ENCODE measurements at places on chromosomes 3 and 15.

- peak; percentile 98 for DNase-seq
Measured at GRCh38 chr15:52295421-52296001, at the start of gene MYO5C. TSS of gene MYO5C (minus strand) at chr15:52295804. CDS start at chr15:52295636, 168 bp downstream.

GRCh38 chr3:18044191-18044590 is 301.8 kb upstream of the TBC1D5 start:
- no peak for DNase-seq

- DNase-seq: no peak
Measured at GRCh38 chr3:48414376-48415250, 15.3 kb downstream of the PLXNB1 start.

DNA sequence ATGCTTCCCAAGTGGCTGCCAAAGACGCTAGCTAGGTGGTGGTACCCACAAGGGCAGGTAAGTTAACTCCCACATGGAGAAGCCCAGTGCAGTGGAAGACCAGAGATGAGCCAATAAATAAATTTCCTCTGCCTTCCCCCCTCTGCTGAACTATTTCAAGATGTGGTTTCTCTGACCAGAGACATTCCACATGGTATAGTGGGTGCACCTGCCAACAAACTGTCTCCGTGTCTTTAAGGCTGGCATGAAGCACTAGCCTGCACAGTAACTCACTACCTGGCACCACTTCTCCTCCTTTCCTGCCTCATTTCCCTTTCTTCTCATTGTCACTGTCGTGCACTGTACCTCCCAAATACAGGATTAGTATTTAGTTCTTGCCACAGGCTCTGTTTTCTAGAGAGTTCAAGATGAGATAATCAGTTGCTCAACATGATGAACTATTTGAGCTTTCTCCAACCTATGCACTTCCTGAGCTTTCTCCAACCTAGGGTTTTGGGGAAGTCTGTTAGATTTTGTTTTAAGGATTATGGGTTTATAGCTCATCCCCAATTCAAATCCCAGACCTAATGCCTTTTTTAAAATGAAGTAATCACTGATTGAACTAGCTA is 8.4 kb upstream of the CRTAP start:
- DNase-seq: no peak

GRCh38 chr15:57554812-57555179 is 36.9 kb upstream of the MYZAP start:
- no peak for DNase-seq

DNA sequence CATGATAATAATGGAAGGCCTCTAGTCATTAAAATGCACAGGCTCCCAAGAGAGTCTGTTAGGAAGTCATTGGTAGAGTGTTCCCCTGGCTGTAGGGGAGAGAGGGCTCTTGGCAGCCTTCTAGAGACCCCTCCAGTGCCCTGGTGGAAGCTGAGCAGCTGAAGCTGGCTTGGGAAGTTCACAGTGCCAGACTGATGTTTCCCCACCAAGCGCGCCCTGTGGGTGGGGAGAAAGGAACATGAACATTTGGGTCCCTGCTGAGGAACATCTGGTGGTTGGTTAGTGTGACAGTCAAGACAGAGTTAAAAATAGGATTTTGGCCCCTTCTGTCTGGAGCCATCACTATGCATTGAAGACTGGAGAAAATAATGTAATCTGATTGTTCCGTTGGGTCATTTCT is 37.1 kb upstream of the RGMA start:
- DNase-seq: no peak

- no peak for DNase-seq
Measured at GRCh38 chr3:74332165-74332564, 282.3 kb downstream of the CNTN3 start.

- no peak for DNase-seq
Measured at GRCh38 chr3:119662604-119663373, 2.4 kb upstream of the POPDC2 start.

GRCh38 chr15:41928637-41929620 is 35.1 kb upstream of the SPTBN5 start:
- no peak for DNase-seq

- DNase-seq: no peak
Measured at GRCh38 chr3:33167284-33167683, 51.3 kb downstream of the SUSD5 start.

DNA sequence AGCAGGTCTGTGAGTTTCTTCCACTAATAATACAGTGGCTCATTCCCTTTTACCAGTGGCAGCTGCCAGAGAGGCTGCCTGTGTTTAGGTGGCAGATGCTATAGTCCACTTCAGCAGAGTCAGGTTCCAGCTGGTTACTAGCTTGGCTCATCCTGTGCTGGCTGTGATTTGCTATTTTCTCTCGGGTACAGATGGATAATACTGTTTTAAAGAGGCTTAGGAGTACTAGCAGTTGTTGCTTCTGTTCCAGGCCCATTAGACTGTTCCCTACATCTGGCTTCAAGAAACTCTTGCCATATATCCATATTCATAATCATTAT is 41.0 kb downstream of the ZNF609 start:
- no peak for DNase-seq

DNA sequence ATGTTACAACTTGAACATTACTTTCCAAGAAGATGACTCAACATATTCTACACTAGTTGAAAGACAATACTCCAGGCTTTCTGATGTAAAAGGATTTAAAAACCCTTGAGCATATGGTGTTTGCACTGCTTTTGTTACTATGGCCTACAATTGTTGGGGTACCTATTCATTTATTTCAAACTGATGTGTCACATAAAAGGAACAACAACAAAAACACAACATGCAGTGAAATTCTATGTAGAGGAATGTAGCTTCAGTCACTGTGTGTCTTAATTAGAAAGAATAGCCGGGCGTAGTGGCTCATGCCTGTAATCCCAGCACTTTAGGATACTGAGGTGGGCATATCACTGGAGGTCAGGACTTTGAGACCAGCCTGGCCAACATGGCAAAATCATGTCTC is 1.6 kb downstream of the SPATA16 start:
- no peak for DNase-seq

GRCh38 chr3:141412087-141412935 is 44.0 kb downstream of the ZBTB38 start:
- DNase-seq: peak; percentile 84

GRCh38 chr15:91922646-91923547 is 69.4 kb downstream of the SLCO3A1 start:
- DNase-seq: no peak

DNA sequence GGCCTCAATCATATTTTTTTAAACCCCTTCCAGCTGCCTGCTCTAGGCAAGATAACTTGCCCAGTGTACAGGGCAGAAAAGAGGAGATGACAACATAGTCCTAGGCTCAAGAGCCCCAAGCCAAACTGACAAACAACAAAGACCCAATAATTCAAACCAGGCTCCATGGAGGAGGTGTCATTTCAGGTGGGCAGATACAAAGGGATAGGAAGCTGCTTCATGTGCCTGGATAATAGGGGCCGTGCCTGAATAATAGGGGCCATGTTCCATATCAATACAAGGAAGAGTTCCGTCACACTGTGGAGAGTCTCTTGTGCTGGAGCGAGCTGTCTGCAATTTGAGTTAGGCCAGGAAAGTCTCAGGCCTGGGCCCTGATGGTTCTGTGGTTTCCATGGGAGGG is 35.4 kb upstream of the TRIM71 start:
- DNase-seq: no peak

DNA sequence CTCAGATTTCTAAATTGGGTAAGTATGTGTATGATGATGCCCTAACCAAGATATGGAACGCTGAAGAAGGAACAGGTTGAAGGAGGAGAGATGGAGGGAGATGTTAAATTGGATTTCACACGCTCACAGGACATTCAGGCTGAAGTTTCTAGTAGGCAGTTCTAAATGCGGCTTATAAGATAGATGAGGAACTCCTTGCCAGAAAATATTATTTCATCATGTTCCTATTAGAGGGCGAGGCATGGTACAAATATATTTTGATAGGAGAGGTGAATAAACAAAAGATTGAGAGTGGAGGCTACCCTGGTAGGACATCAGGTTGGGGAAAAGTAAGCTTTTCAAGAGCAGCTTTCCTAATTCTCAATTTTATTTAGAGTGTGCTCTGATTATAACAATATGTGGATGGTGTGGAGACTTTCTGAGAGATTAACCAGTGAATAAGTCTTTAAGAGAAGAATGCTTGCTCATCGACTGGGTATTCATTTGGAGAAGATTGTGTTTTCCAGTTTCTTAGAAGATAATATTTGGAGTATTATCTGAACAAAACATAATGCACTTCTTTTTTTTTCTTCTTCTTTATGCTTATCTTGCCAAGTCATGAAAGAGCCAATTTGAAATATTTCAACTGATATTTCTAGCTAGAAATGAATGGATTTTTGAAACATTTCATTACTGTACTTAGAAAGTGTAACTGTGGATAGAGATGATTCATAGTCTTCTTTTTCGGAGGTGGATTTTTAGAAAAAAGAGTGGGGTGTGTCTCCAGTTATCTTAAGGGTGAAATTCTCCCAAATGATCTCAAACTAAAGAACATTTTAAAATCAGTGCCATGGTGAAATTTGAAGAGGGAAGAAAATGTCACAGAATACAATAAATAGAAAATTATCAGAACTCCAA is 88.5 kb downstream of the B3GALNT1 start:
- DNase-seq: no peak

DNA sequence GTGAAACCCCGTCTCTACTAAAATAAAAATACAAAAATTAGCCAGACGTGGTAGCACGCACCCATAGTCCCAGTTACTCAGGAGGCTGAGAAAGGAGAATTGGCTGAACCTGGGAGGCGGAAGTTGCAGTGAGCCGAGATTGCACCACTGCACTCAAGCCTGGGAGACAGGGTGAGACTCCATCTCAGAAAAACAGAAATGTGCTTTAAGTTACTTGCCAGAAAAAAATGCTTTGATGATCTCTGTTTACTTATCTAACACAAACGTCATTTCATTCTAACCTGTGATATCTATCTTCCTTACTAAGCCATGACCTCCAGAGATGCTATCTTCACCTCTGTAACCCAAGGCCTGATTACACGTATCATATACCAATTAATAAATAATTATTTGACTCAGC is 7.4 kb downstream of the NKIRAS1 start:
- DNase-seq: no peak

DNA sequence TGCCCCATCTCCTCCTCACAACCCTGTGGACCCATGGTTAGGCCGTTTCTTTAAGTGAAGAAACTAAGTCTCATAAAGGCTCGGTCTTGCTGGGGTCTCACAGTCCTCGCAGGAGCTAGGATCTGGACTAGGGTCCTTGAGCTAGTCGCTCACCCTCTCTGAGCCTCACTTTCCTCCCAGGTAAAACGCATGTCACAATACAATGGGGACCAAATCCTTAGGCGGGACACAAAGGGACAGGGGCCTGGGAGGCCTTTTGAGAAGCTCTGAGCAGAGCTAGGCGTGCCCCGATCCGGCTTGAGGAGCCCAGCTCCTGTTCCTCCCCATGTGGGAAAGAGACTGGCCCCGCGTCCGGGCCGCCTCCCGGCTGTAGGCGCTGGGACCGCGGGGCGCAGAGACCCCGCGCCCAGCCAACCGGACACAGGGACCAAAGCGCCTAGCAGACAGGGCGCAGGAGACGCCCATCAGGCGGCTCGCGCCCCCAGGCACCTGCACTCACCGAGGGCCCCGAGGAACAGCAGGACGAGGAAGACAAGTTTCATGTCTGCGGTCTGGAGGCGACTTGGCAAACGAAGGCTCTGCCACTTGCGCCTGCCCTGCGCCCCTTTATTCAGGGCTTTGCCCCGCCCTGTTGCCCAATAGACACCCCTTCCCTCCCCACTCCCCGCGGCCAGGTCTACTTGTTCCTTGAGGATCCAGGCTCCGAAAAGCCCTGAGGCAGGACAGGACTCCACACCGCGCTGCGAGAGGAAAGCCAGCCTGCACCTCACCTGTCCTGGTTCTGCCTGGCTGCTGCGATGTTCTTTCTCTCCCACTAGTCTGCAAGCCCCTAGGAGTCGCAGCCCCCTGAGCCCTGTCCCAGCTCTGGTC is at the start of gene LTF:
Gene LTF (minus strand): TSS at position 580 of the 870 bp plus-strand sequence. CDS start 38 bp downstream, at position 542.
- DNase-seq: no peak

- DNase-seq: no peak
Measured at GRCh38 chr15:47218295-47218694, 499.0 kb upstream of the SEMA6D start.

DNA sequence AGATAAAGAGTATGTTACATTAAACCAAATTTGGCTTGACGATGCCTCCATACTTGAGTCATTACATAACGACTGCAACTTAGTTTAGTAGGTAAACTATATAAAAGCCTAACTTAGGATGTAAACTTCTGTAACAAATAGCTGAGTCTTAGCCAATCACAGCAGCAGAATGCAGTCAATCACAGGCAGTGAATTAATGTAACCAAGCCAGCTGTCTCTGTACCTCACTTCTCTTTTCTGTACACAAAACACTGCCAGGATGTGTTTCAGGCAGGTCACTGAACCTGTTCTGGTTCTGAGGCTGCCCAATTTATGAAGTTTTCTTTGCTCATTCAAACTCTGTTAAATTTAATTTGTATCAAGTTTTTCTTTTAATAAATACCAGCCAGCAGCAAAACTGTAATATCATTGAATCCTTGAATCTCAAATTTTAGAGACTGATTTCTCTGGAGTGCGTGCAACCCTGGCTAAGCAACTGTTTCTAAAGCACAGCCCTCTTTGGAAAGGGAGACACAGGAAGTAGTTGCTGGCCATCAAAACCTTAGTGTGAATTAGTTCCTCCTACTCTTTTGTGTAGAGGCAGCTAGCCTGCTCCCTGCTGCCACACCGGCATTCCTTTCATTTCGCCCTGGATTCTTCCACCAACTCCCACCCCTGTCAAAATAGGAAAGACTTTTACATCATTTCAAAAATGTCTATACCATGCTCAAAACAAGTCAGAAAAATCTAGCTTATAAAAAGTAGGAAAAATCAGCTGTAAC is 15.2 kb downstream of the RFTN1 start:
- DNase-seq: no peak

GRCh38 chr15:81275711-81276392 is 48.1 kb downstream of the STARD5 start:
- no peak for DNase-seq

DNA sequence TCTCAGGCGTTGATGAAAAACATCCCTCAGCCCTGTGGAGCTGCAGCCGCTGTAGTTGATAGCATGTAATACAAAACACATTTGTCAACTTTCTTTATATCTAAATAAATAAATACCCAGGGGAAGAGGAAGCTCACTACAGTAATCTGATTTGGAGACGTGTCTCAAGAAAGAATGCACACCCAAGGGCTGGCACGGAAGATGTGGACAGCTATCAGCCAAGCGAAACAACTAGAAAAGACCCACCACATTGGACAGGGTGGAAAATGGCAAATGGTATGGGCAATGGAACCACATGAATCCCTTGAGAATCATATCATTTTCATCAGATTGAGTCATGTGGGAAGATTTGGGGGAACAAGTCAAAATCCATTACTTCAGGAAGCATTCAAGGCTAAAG is 43.1 kb upstream of the ALDH1A3 start:
- no peak for DNase-seq

GRCh38 chr3:113847664-113848461 is 9.3 kb downstream of the GRAMD1C start:
- DNase-seq: no peak
